SJCRH30 (cell line): ENCODE measurements at places on chromosomes 5 and 9. TPM values are rescaled to one million over a fixed set of nuclear protein-coding genes. Genes with fewer than 3 reads are reported as not detected.
A peak's percentile ranks its signal among the peaks of the same experiment; 100 is the strongest.

- no peak for DNase-seq
Observed at GRCh38 chr5:142441616-142442015, 116.8 kb upstream of the SPRY4 start.

DNA sequence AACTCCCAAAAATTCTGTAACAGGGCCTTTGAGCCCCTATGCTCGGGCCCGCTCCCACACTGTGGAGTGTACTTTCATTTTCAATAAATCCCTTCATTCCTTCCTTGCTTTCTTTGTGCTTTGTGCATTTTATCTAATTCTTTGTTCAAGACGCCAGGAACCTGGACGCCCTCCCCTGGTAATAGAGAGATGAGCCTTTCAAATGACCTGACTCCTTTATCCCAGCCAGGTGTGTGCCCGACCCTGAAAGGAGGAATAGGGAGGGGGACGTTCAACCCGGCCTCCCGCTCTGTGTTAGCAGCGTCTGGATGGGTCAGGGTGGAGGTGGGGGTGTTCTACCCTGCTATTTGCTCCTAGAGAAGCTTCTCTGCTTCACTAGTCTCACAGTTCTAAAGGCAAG lies 53.9 kb downstream of the FXN start:
- no peak for DNase-seq

- no peak for DNase-seq
Observed at GRCh38 chr5:180523629-180524466, 29.7 kb downstream of the CNOT6 start.

GRCh38 chr9:107976767-107977166 lies 487.2 kb upstream of the KLF4 start:
- DNase-seq, result peak; percentile 7

- DNase-seq, result peak; percentile 17
Observed at GRCh38 chr5:126373375-126374108, 49.7 kb upstream of the GRAMD2B start.

GRCh38 chr9:36007316-36007708 lies 29.4 kb upstream of the RECK start:
- DNase-seq, result no peak

The ECSCR gene
- 0.14 TPM in 1 of 2 replicates, not detected in the other for total RNA-seq

The CXXC5 gene
- 76.8 and 81.4 TPM in 2 replicates for total RNA-seq
